Urothelium cell line (cell line): ENCODE measurements at places on chromosomes 4 and X.
A peak's percentile ranks its signal among the peaks of the same experiment; 100 is the strongest.

DNA sequence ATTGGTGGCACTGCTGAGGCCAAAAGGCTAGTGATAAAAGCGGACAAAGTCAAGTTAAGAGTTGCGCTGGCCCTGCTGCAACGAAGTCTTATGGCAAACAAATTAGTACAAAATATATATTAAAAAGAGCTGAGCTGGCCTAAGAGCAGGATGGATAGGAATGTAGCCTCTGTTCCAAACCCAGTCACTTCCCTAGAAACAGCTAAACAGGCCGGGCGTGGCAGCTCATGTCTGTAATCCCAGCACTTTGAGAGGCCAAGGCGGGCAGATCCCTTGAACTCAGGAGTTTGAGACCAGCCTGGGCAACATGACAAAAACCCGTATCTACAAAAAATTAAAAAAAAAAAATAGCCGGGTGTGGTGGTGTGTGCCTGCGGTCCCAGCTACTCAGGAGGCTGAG is 32.4 kb upstream of the UGDH start:
- DNase-seq: no peak

GRCh38 chr4:57312296-57312695 is 202.1 kb upstream of the IGFBP7 start:
- no peak for DNase-seq

- DNase-seq: no peak
Observed at GRCh38 chr4:132297346-132297745, 851.7 kb upstream of the PCDH10 start.

DNA sequence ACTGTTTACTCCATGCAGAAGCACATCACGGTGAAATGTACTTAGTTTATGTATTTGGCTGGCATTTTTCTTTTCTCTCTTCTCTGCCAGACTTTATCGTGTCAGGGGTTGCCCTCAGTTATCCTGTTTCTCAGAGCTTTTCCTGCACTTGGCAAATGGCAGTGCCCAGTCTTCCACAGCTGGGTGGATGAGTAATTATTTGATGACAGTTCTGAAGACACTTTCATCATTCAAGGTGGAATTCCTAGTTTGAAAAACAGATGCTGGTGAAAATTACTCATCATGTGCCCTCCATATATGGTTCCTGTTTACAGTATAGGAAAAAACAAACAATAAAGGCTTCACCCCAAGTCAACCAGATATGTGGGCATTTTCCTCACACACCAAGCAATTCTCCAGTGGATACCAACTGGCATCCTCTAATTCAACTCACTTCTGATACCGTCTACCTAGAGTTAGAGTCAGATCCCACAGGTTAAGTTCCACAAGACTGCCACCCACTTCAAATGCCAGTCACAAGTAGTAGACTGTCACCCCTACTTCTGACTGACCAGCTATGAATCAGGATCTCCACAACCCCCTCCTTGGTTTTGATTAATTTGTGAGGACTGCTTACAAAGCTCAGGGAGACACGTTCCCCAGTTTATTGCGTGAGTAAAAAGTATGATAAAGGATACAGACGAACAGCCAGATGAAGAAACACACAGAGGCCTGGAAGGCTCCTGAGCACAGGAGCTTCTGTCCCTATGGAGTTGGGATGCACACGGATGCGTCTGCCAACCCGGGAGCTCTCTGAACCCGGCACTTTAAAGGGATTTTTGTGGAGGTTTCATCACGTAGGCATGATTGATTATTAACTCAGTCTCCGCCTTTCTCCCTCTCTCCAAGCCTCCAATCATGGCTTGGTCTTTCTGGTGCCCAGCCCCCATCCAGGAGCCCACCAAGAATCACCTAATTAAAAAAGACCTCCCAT is 72.9 kb downstream of the CLDN34 start:
- no peak for DNase-seq

- no peak for DNase-seq
Observed at GRCh38 chr4:138005486-138005885, 236.7 kb downstream of the SLC7A11 start.

DNA sequence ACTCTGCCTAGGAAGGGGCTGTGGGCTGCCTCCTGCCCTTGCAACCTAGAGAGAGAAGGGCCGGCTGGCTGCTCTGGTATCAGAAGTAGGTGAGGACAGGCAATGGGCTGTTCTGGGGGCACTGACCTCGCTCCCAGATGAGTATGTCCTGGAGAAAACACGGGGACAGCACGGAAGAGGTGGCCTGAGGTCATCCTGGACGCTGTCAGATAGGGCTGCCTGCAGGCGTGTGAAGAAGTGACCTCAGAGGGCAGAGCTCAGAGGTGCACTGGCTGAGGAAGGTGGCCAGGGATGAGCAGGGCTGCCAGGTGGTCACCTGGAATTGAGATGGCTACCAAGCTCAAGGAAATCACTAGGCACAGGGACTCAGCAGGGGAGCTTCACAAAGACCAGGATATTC is 159.6 kb downstream of the TSPAN5 start:
- DNase-seq: no peak

- no peak for DNase-seq
Observed at GRCh38 chr4:169644802-169645201, 24.4 kb downstream of the CLCN3 start.

DNA sequence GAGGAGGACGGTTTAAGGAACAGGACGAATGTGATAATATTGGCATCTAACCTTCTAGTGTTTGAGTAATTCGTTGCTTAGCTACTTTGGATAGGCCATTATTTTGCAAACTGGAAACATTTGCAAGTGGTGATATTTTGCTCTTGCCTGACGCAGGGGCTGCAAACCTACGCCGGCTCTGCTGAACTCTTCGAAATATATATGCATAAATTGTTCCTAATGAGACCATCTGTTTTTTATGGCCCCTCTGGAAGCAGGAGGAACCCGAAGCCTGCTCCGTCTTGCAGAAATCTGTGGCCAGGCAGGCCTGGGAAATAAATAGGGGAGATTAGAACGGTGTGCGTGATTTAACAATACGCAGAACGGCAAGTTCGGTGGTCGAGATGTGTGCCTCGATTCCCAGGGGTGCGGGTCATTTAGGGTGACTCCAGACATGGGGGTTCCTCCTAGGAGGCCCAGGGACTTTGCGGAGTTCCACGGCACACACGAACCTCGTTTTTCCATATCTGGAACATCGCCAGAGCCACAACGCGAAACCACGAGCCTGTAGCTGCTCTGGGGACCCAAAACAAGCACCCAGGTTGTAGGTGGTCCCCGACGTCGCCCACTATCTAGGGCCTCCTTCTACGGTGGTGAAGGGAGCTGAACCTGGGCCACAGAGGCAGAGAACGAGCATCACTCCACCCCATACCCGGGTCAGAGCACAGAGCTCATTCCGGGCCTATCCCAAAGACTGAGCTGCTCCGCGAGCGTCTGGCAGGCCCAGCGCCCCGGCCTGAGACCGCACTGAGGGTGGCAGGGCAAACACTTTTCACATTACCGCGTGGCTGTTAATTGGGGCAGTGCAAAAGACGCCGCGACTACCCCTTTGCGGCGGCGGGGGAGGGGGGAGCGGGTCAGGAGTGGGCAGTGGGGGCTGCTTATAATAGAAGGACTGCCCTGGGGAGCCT is 89.7 kb downstream of the BCOR start:
- DNase-seq: no peak

DNA sequence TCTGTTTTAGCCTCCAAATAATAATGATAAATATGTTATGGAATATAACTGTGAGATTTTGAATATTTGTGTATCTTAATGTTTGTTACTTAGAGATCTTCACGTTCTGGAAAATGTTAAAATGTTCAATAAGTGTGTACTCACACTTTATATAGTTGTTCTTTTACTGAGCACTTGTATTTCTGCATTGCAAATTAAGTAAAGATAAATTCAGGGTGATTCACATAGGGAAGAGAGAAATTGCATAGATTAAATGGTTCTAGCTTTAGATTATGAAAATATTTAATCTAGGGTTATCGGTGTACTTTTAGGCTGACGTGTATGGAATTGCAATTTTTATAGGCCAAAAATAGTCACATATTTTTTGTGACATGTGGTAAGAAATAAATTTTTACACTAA is 148.6 kb downstream of the ARHGAP10 start:
- no peak for DNase-seq

DNA sequence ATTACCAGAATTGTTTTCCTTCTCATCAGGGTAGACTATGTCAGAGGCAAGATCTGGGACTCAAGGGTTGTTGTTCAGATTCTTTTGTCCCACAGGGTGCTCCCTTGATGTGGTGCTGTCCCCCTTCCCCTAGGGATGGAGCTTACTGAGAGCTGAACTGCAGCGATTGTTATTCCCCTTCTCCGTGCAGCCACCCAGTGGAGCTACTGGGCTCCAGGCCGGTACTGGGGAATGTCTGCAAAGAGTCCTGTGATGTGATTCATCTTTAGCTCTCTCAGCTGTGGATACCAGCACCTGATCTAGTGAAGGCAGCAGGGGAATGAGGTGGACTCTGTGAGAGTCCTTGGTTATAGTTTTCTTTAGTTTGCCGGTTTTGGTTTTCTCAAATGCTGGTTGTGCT is 247.4 kb upstream of the HAND2 start:
- no peak for DNase-seq

GRCh38 chr4:9962611-9963314 is 58.5 kb downstream of the SLC2A9 start:
- DNase-seq: no peak

GRCh38 chrX:142089193-142089592 is 115.9 kb downstream of the MAGEC2 start:
- peak; percentile 0 for DNase-seq

DNA sequence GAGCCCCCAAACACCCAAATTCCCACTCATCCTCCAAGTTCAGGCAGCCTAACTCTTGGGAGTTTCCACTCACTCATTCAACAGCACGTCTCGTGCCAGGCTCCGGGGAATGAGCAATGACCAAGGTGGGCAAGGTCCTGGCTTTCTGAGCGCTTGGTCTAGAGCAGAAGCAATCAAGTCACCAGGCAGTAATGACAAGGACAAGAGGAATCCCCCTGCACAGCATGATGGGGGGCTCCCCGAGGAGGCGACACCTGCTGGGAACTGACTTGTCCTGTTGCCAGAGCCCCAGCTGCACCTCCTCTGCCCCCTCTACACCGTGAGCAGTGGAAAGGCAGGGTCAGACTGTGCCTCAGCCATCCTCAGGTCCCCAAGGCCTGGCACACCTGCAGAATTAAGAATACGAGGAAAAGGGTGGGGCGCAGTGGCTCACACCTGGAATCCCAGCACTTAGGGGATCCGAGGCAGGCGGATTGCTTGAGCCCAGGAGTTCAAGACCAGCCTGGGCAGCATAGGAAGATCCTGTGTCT is 25.7 kb upstream of the MRFAP1 start:
- DNase-seq: no peak

GRCh38 chr4:39063430-39063829 is 1.4 kb downstream of the KLHL5 start:
- no peak for DNase-seq

GRCh38 chr4:128463006-128463405 is 175.4 kb upstream of the PGRMC2 start:
- DNase-seq: no peak

DNA sequence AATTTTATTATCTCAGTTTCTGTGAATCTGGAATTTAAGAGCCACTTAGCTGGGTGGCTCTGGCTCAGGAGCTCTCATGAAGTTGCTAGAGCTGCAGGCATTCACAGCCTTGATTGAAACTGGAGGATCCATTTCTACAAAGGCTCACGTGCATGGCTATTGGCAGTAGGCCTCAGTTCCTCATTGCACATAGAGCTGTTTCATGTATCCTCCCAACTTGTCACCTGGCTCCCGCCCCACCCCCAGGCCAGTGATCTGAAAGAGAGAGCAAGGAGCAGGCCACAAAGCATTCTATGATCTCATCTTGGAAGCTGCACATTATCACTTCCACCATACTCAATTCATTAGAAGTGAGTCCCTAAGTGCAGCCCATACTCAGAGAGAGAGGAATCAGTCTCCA is 18.5 kb upstream of the AP1AR start:
- DNase-seq: no peak

- DNase-seq: no peak
Observed at GRCh38 chr4:99876946-99877345, 17.3 kb downstream of the LAMTOR3 start.

DNA sequence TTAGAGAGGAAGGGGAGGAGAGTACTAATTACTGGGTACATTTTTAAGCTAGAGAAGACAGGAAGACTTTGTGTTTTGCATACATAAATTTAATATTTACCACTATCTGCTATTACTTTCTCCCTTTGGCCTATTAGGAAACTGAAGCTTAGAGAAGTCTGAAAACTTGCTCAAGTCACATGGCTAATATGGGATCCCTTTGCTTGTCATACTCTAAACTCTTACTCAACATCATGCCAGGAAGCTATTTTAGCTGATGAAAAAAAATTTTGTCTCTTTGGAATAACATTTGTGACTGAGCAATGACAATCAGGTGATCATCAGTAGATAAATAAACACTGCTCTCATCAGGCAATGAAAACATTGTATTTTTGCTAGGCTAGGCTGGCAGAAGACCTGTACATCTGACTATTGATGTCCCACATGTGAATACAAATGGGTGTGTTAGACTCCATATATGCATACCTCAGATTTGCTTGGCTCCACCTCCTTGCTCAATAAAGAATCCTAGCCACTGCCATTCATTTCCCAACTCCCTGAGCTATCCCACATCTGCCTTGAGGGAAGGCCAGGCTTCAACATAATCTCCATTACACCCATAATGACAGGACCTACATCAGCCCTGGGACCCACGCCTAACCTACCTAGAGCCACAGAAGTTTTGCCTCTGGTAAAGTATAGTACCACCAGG is 17.0 kb upstream of the DCLK2 start:
- no peak for DNase-seq

DNA sequence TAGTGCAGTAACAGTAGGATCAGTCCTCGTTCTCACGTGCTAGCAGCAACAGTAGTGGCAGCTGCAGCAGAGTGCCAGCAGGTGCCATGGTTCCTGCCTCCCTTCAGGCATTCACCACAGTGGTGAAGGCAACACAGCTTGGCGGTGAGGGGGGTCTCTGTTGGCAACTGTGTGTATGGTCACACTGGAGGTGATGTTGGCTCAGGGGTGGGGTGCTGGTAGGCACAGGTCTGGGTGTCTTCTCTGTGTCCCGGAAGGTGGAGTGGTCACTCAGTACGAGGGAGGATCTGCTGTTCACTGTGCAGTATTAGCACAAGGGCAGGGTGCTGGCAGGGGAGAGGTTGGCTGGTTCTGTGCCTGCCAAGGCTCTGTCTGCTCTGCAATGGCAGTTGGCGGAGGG is 671.8 kb downstream of the CCSER1 start:
- no peak for DNase-seq

GRCh38 chrX:72276478-72276953 is 532 bp downstream of the RPS4X start:
- DNase-seq: no peak

- no peak for DNase-seq
Observed at GRCh38 chr4:80161413-80162058, 35.8 kb upstream of the PRDM8 start.
